ENCODE measurements at places on chromosomes 1 and 21.

DNA sequence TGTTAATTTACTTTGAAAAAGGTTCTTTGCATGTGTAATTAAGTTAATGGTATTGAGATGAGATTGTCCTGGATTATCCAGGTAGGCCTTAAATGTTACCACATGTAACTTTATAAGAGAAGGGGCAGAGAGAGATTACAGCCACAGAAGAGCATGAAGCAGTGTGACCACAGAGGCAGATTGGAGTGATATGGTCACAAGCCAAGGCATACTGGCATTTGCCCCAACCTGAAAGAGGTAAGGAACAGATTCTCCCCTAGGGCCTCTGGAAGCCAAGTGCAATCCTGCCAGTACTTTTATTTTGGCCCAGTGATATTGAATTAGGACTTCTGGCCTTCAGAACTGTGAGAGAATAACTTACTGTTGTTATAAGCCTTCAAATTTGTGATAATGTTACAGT is 23.0 kb downstream of the RNF2 start:
- DNase-seq: no peak

- DNase-seq: no peak
Observed at GRCh38 chr1:153439273-153439672, 21.2 kb downstream of the S100A7 start.

GRCh38 chr1:48790397-48790796 is 13.7 kb upstream of the BEND5 start:
- DNase-seq: no peak

DNA sequence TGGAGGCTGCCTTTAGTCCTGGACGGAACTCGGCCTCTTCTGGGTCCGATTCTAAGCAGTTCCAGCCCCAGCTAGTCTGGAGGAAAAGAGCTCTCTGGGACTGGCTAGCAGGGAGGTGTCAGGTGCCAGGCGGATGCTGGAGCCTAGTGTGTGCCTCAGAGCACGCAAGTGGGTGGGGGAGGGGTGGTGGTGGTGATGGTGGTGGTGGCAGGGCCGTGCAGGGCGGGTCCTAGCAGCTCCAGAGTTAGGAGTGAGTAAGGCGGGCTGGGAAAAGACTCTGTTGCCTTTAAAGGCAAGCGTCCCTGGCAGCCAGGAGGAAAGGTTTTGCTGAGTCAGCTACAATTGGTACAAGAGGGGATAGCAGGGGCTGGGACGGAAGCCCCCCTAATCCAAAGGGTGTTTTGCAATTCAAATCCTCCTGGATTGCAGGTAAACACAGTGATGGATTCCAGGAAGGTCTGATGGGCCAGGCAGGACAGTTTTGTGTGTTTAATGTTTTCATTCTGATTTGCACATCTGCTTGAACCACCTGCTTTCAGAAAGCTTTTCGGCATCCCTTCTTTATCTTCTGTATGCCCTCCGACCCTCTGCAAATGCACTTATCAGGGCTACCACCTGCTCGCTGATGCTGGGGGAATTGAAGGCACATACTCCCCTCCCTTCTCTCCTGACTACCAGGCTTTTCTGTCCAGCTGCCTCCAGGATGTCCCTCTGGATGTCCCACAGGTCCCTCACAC is 4.1 kb upstream of the SLC2A1 start:
- no peak for DNase-seq

GRCh38 chr1:184630679-184631060 is 124.0 kb downstream of the EDEM3 start:
- DNase-seq: no peak

- DNase-seq: no peak
Observed at GRCh38 chr1:119228335-119229080, 88.1 kb upstream of the WARS2 start.

DNA sequence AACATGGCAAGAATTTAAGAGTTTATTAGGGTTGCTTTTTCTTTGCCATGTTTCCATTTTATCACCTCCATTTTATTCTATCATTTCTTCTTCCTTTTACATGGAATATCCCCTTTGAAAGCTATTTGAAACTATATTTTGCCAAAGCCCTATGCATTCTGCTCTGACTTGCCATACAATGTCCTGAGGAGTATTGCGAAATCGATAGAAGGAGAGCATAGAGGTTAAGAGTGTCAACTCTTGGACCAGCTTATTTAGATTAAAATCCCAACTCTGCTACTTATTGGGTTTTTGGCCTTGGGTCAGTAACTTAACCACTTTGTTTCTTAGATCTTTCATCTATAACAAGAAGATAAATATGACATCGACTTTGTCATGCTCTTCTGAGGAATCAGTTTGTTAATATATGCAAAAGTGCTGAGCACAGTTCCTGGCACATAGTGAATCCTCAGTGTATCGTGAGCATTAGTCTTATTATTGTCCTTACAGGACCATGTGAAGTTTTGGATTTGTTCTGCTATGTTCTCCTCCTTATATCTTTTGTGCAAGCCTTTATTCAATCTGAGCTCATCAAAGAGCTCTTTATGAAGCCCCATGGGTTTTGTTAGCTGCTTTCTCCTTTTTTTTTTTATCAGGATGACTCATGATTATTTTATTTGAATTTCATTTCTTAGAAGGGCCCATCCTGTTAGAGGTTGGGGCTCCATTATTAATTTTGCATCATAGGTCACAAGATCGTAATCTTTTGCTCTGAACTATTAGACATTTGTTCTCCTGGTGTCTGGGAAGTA is 17.6 kb downstream of the ACKR1 start:
- DNase-seq: no peak

DNA sequence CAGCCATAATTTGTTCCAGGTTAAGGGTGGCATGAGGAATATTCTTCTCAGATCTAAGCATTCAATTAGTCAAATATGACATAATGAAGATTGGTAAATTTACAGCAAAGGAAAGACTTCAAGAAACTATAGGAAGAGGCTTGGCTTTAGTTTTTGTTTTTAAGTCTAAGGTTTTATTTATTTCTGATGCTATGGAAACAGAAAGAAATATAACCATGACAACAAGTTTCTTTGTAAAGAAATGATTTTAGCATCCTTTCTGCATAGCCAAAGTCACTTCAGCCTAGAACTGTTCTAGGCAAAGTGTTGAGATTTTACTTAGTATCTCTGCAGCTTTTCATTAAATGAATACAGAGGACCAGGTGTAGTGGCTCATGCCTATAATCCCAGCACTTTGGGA is 27.7 kb downstream of the PEA15 start:
- no peak for DNase-seq

DNA sequence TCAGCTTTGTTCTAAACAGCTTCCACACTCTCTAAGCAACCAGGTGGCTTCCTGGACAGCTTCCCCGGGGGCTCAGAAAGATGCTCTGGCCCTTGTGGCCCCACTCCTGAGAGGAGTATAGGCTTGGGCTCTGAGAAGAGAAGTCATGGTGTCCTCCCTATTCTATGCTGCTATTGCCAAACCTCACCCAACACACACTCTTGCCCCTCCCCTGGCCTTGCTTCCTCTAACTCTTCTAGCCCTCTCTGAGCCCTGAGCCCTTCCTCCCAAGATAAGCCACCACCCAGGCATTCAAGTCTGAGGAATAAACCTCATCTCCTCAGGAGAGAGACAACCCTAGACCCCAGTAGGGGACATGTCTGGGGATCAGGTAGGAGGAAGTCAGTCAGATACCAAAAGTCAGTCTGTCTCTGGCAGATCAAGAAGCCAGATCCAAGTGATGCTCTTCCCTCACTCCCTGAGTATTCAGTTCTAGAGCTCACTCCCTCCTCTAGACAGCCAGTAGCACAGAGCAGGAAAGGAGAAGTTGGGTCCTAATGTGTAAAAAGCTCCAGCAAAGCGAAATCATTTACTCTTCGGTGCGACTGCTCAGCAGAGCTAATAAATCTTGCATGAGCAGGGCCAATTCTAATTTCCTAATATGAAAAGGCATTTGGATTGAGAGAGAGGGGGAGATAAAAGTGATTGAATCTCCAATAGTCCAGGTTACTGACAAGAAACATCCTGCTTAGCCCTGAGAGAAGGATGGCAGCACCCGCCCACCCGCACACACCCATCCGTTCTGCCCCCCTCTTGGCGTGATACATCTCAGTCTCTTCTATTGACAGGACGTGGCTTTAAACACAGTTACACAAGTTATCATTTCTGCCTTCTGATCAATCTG is 50.5 kb downstream of the DMAP1 start:
- no peak for DNase-seq

DNA sequence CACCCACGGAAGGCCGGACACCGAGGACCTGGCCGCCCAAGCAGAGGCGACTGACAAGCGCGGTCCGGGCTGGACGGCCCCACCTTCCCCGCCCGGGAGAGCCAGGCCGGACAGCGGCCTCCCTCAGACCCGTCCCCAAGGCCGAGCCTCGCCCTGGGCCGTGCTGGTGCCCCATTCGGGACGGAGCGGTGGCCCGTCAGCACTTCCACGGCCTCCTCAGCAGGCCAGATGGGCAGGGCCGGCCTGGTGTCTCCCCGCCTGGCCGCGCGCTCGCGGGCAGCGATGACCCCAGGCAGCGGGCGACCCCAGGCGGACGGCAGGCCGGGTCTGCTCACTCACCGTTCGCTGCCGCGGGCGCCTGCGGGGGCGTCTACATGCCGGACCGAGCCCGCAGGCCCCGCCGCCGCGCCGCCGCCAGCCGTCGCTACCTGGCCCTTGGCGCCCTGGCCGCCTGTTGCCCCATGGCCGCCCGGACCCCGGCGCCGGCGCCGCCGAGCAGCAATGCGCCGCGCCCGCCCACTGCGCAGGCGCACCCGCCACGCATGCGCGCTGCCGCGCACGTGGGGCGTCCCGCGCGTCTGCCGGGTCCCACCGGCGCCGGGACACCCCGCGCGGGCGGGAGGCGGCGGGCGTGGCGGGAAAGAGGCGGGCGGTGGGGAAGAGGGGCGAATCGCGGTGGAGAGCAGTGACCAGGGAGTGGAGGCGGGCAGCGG is at the start of gene NADK:
NADK (minus strand) TSS at position 521 of the 713 bp plus-strand sequence. CDS start 13,064 bp downstream, outside the sequence.
- DNase-seq: peak; percentile 81

- no peak for DNase-seq
Observed at GRCh38 chr21:29499734-29500343, 201.1 kb downstream of the BACH1 start.

DNA sequence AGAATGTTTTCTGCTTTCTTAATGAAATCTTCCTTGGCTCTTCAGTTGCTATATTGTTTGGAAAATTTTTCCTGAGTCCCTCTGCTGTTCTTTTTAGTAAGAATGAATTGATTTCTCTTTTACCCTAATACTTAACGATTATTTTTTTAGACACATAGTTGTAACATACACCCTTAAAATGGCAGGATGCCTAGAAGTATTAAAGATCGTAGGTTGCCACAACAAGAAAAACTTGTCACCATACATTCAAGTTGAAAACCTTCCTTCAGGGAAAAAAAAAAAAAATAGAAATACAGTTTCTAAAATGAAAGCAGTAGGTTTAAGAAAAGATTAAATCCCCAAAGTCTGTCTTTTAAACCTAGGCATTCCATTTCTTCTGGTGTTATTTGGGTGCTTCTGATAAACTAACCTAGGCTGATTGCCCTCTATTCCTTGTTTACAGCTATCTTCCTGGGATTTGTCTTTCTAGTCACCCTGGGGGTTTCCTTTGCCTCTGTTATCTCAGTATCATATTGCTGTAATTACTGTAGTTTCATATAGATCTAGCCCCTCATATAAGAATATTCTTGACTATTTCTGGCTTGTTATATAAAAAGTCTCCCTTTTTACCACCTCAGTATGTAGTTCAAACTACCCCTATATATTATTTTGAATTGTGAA is 16.8 kb downstream of the SUCO start:
- DNase-seq: no peak

DNA sequence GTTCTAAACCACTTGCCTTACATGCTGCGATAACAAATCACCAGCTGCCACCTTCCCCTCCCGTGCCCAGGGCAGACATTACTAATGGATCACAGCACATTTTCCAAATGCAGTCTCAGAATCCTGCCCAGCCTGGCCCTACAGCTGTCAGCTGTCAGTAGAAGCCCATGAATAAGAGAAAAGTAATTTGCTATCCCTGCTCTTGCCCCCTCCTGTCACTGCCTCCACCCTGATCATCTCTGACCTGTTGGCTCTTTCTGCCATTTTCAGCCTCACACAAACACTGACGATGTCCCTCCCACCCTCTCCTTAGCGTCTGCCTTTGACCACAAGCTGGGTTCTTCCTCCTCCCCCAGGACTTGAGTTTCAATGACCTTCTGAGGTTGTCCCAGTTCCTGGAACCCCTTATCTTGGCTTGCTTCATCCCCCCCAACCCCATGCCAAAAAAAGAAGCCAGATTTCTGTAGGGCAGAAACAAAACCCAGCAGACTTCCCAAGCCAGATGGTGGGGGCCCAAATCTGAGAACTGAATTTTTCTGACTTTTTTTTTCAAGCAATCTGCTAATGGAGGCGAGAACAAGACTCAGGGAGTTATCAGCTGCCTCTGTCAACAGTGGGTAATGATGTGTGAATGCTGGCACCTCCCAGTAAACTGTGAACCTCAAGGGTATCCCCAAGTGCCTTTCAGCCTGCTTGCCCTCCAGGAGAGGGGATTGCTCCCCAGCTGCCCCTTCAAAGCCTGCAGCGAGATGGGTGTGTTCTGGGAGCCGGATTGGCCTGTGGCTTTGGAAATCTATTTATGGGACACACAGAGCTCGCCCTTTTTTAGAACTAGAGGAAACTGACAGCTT is 216.5 kb upstream of the VAMP3 start:
- no peak for DNase-seq

- no peak for DNase-seq
Observed at GRCh38 chr1:7232441-7233236, 447.4 kb downstream of the CAMTA1 start.

DNA sequence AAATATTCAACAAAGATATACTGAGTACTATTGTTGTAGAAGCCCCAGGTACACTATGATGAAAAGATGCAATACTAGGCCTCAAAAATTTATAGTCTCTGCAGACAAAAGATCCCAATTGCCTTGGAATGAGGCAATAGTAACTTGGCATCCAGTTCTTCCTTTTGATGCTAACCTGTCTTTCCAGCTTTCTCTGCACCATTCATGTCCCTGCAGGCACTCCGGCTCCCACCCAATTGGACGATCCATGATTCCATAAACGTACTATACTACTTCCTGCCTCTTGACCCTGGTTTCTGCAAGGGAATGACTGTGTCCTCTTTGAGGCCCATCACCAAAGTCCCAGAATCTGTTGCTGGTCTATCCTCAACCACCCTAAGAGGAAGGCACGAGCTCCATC is 8.0 kb upstream of the TAGLN2 start:
- DNase-seq: no peak

- DNase-seq: no peak
Observed at GRCh38 chr1:88946861-88947260, 45.6 kb downstream of the KYAT3 start.

- DNase-seq: no peak
Observed at GRCh38 chr1:229710746-229711145, 84.7 kb downstream of the URB2 start.

DNA sequence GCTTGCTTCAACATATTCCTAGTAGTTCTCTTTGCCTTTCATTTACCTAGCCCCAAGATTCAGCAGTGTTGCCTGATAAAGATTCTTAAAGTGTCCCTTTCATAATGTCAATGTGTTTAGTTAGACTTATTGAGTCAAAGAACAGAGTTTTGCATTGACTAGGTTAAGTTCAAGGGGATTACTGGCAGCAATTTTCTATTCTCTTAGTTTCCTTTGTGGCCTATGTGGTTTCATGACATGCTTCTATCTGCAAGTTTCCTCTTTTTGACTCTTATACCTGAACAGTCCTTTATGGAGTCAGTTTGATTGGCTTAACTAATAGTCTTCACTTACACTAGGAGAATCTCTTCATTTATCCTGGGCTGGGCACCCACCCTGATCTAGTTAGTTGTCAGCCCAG is 151.3 kb downstream of the ADGRL4 start:
- no peak for DNase-seq

Data from ovary (tissue), 10 donors.